ENCODE measurements at places on chromosomes 4 and X.

DNA sequence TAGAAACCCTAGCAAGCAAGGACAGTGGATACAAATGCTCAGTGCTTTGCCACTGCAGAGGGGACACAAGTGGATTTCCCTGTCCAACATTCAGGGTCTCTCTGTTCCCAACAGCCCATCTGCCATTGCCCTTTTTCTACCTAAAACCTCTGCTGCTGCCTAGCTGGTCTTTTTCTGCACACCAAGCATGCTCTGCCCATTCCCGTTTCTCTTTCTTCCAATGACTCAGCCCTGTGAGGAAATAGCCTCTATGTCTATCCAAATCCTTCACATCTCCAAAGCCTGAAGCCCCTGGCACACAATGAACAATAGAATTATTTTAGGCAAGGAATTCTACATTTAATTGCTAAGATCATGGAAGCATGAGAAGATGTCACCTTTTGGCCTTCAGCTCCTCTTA, 5.7 kb upstream of the AMELX start:
- no peak overlapping the region for H3K4me3 ChIP-seq
- no peaks in the 10 kb centered on the region for H3K36me3 ChIP-seq
- DNase-seq, result no peak
- no peaks in the 10 kb centered on the region for H3K27me3 ChIP-seq
- H3K4me1 ChIP-seq, result no peaks in the 10 kb centered on the region

DNA sequence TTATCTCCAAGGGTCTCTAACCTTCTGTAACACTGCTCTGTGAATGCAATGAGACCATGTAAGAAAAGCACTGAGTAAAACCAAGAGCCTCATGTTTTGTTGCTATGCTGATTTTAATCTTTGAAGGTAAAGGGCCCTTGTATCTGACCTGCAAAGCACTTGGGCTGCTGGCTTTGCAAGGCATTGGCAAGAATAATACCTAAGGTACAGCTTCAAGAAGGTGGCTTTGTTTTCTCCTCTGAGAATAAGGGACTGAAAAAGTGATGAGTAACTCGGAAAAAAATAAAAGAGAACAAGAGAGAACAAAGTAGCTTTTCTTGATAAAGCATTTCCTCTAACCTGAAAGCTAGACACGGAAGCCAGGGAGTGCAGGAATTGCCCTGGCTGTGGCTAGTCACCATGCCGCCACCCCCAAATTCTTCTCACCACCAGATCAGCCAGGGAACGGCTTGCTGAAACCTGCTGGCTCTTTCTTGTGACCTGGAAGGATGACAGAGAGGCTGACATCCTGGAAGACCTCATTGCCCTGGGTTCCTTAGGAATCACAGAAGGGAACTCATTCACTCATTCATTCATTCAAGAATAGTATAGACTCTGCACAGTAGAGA, 41.8 kb upstream of the HS3ST1 start:
- no peak for DNase-seq
- no peak overlapping the region for H3K4me3 ChIP-seq
- H3K4me1 ChIP-seq, result no peaks in the 10 kb centered on the region

GRCh38 chr4:16139066-16139945, 55.5 kb upstream of the PROM1 start:
- no peaks in the 10 kb centered on the region for H3K36me3 ChIP-seq
- H3K27ac ChIP-seq, result peak overlapping the region; percentile 63
- peaks cover 8% of the 10 kb centered on the region for H3K4me1 ChIP-seq
- H3K27me3 ChIP-seq, result no peaks in the 10 kb centered on the region
- no peak for DNase-seq

DNA sequence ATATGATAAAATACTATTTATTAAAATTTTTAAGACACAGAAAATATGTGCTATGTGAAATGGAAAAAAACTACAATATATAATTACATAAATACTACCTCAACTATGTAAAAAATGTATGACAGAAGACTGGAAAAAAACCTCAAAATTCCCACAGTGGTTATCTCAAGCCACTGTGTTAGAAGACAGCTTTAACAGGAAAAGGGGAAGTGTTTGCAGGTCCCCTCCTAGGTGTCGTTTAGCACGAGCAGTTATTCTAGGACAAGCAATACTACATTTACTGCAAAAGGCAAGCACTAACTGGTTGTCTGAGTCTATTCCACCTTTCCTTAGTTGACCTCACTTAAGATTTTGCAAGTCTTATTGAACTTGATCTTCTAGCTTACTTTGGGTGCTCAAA, 44.9 kb upstream of the PHF8 start:
- DNase-seq, result no peak
- peaks cover 6% of the 10 kb centered on the region for H3K36me3 ChIP-seq
- no peak overlapping the region for H3K4me3 ChIP-seq
- no peak overlapping the region for H3K27ac ChIP-seq
- H3K4me1 ChIP-seq, result no peaks in the 10 kb centered on the region

DNA sequence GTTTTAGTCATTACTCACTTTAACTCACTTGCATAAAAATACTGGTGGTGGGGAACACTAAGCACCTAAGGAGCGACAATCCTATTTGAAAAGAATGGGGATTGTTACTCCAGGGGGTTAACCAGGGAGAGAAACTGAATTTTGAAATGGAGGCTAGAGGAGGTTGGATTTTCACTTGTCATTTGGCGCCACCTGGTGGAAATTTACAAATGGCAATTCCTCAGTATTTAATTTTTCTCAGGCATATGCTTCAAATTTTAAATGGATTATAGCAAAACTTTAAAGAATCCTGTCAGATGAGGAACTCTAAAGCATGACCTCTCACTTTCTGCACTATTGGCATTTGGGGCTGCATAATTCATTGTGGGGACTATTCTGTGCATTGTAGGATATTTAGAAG, 2.7 kb upstream of the GEMIN8 start:
- H3K27me3 ChIP-seq, result no peaks in the 10 kb centered on the region
- no peak overlapping the region for H3K27ac ChIP-seq
- H3K36me3 ChIP-seq, result no peaks in the 10 kb centered on the region
- H3K4me3 ChIP-seq, result no peak overlapping the region

DNA sequence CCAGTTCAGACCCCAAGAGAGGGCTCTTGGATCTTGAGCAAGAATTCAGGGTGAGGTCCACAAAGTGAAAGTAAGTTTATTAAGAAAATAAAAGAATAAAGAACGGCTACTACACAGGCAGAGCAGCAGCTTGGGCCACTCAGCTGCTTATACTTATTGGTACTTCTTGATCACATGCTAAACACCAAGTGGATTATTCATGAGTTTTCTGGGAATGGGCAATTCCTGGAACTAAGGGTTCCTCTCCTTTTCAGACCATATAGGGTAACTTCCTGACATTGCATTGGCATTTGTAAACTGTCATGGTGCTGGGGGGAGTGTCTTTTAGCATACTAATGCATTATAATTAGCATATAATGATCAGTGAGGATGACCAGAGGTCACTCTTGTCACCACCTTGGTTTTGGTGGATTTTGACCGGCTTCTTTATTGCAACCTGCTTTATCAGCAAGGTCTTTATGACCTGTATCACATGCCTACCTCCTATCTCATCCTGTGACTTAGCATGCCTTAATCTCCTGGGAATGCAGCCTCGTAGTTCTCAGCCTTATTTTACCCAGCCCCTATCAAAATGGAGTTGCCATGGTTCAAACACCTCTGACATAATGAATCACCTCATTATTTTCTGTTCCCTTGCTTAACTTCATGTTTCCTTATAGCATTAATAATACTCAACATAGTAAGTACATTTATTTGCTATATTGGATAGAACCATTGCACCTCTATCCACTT, 476.3 kb downstream of the DTHD1 start:
- no peak overlapping the region for H3K4me3 ChIP-seq
- H3K4me1 ChIP-seq, result no peaks in the 10 kb centered on the region
- no peaks in the 10 kb centered on the region for H3K27me3 ChIP-seq
- DNase-seq, result no peak
- H3K36me3 ChIP-seq, result no peaks in the 10 kb centered on the region
- no peak overlapping the region for H3K27ac ChIP-seq

DNA sequence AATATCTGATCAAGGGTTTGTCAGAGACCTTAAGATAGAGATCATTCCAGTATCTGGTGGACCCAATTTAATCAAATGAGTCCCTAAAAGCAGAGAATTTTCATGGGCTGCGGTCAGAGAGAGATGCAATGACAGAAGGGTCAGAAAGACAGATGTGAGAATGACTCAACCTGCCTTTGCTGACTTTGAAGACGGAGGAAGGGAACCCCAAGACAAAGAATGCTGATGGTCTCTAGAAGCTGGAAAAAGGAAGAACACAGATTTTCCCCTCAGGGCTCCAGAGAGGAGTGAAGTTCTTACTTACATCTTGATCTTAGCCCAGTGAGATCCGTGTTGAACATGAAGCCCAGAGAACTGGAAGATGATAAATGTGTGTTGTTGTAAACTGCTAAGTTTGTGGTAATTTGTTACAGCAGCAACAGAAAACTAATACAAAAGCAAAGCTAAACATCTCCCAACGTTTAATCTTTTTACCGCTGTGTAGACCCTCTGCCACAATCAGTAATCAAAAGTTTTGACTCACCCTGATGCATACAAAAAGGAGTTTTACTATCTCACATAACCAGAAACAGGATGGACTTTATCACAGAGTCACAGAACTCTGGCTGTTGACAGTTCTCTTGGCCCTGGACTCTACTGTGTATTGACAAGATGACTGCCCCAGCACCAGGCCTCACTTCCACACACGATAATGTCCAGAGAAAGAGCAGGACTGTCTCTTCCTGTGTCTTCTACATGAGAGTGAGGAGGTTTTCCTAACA, 70.2 kb upstream of the MAGEB2 start:
- H3K4me3 ChIP-seq, result no peak overlapping the region
- no peak for DNase-seq

DNA sequence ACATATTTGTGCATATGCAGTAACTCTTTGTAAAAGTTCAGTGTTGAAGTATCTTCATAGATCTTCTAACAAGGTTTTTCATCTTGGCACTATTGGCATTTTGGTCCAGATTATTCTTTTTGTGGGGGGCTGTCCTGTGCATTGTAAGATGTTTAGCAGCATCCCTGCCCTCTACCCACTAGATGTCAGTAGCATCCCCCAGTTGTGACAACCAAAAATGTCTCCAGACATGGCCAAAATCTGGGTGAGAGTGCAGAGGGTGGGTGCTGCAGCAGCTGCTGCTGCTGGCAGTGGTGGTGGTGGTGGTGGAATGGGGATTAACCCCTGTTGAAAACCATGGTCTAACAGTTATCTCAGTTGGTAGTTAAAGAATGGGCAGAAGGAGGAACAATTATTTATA, 370.0 kb downstream of the GPAT3 start:
- no peak overlapping the region for H3K27ac ChIP-seq
- no peaks in the 10 kb centered on the region for H3K27me3 ChIP-seq
- H3K4me1 ChIP-seq, result no peaks in the 10 kb centered on the region
- no peaks in the 10 kb centered on the region for H3K36me3 ChIP-seq
- no peak for DNase-seq
- no peak overlapping the region for H3K4me3 ChIP-seq

DNA sequence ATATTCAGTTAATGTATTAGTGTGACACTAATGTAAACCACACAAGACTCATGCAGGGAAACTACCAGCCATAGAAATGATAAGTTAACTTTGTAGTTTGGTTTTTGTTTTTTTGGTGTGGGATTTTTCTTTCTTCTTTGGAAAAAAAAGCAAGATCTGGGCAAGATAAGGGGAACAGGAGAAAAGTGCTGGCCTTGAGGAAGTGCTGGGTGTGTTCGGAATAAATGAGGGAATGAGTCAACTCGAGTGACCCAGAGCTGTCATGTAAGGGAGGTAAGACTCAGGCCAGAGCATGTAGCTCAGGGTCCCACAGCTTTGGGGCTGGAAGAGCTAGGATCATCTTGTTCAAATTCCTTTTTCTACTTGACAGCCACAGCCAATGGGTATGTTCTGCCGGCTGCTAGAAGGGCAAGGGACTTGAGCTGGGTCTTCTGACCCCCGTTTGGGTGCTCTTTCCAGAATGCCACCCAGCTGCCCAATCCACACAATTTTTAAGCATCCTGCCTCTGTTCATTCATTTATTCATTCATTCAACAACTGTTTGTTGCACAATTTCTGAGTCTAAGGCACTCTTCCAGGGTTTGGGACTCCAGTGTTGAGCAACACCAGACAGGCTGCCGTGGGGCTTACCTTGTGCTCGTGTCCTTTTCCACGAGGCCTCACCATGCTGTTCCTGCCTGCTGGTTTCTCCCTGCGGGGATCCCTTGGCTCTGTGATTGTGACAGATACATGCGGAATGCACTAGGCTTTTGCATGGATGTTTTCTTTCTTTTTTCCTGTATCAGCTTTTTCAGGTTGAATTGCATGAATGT, 54.5 kb downstream of the CLDN34 start:
- peaks cover 34% of the 10 kb centered on the region for H3K4me1 ChIP-seq
- H3K27ac ChIP-seq, result no peak overlapping the region
- DNase-seq, result no peak
- H3K36me3 ChIP-seq, result no peaks in the 10 kb centered on the region
- H3K4me3 ChIP-seq, result no peak overlapping the region

Data from thoracic aorta (tissue), 2 donors.